ENCODE measurements at places on chromosomes 16 and 17. TPM values are rescaled to one million over a fixed set of nuclear protein-coding genes. Genes with fewer than 3 reads are reported as not detected.

ASB16 gene
- total RNA-seq = 0.37 TPM

KCNG4 gene
- not detected for total RNA-seq

RAMP2 gene
- not detected for total RNA-seq

TUFM gene
- 361 TPM for total RNA-seq

GSE1 gene
- 90.2 TPM for total RNA-seq

RAB26 gene
- total RNA-seq = 44.9 TPM

PRRT2 gene
- 4.0 TPM for total RNA-seq

- no peak for DNase-seq
Observed at GRCh38 chr16:2001035-2001434, 8.6 kb downstream of the ZNF598 start.

GRCh38 chr17:70377654-70378053 is 208.3 kb downstream of the KCNJ2 start:
- DNase-seq = no peak

- DNase-seq = no peak
Observed at GRCh38 chr17:75636381-75637142, 3.3 kb downstream of the SMIM5 start.

GRCh38 chr16:53744449-53744848 is 40.5 kb downstream of the FTO start:
- no peak for DNase-seq

DNA sequence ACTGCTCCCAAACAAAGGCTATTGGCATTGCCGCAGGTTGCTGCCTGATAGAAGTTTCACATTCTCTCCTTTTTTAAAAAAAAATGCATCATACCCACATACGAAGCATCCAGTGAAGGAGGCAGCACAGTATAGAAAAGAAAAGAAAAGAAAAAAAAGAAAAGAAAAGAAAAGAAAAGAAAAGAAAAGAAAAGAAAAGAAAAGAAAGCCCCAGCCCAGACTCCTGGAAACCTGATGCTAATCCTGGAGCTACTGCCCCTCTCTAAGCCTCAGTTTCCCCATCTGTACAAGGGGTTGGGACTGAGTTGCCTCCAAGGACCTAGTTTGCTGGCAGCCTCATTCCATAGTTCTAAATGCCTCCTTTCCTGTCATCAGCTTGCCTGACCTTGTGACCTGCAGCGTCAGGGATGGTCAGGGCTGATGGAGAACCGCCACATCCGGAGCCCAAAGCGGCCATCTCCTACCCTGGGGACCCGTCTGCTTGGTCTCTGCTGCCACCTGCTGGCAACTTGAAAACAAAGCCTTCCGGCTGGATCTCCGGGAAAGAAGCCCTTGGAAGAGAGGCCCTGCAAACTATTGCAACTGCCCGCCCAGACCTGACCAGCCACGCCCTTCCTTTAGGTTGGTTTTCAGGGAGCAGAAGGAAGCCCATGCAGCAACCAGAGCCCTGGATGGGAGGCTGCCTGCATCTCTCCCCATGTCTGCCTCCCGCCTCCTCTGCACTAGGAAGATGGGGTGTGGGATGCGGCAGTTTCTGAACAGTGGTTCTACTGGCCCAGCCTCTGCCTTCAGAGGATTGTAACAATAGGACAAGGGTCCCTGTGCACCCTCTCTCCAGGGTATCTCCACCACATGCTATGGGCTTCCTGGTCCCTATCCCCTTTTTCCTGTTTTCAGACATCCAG is 13.0 kb downstream of the AIPL1 start:
- DNase-seq = peak; percentile 69

DNA sequence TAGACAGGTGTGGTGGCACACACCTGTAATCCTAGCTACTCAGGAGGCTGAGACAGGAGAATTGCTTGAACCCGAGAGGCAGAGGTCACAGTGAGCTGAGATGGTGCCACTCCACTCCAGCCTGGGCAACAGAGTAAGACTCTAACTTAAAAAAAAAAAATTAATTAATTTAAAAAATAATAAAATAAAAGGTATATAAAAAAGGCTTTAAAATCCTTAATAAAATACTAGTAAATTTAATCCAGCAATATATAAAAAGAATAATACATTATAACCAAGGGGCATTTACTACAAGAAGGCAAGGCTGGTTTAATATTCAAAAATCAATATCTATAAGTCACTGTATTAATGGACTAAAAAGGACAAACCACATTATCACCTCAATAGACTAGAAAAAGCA is 44.8 kb upstream of the MNT start:
- DNase-seq = no peak

- no peak for DNase-seq
Observed at GRCh38 chr16:57630931-57631845, 2.8 kb downstream of the ADGRG1 start.

- DNase-seq = no peak
Observed at GRCh38 chr17:32239456-32239855, 26.2 kb upstream of the RHBDL3 start.

DNA sequence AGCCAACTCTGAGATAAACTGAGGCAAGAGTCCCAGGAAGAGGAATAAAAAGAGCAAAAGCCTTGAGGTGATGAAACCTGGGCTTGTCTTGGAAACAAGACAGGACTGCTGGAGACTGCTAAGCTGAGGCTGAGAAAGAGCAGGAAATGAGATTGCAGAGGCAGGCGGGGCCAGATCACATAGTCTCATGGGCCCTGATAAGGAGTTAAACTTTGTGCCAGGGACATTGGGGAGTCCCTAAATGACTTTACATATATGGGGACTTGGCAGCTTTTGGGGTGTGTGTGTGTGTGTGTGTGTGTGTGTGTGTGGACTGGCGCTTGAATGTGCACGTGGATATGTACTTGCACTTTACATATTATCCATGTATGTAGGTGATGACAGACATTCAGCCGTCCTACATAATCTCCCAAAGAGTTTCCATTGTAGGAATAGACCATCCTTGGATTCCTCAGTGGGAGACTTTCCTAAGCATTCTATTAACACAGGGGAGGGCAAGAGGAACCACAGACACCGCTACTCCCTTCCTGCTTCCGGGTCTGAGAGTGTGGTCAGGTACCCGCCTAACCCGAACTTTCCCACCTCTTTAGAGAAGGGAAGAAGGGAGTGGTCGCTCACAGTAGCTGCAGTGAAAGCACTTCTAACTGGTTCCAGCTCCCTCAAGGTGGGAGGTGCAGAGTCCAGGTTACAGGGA is 123.1 kb downstream of the LYRM1 start:
- DNase-seq = no peak

DNA sequence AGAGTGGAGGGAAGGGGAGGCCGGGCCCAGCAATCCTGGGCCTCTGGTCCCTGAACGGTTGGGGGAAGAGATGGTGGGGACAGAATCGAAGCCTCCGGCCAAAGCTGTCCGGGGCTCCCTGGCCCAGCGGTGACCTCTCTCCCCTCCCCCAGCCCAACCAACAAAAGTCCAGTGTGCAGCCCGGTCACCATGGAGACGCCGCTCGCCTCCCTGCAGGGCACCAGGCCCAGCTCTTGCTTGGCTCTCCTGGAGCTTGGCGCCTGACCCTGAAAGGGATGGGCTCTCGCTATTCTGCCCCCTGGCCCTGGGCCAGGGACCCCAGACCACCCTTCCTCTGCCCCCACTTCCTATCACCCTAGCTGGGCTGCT is 1.3 kb downstream of the METRN start:
- DNase-seq = no peak

DNA sequence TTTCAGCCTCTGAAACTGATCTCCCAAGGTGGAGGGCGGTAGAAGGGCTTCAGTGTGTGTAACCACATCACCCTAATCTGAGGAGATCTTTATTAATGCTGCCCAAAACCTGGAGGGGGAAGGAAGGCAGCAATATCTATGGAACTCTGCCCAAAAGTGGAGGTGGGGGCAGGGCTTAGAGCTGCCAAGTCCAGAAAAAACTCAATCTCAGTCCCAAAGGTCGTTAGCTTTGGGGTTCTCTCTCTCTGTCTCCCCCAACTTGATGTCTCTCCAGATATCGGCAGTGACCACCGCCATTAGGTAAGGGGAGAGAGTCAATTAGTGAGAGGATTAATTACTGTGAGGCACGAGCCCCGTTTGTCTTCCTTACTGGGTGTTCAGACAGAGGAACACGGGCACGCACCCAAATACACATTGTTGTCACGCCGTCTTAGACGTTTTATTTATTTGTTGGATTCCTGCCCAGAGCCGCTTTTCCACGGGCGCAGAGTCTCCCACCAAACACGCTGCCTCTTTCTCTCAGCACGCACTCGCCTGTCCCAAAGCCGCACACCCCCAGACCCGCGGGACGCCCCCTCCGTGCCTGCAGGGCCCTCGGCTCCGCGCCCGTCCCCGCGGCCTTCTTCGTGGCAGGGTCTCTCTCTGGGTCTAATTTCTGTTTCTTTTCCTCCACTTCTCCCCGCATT is 5.4 kb upstream of the LHX1 start:
- DNase-seq = no peak

DNA sequence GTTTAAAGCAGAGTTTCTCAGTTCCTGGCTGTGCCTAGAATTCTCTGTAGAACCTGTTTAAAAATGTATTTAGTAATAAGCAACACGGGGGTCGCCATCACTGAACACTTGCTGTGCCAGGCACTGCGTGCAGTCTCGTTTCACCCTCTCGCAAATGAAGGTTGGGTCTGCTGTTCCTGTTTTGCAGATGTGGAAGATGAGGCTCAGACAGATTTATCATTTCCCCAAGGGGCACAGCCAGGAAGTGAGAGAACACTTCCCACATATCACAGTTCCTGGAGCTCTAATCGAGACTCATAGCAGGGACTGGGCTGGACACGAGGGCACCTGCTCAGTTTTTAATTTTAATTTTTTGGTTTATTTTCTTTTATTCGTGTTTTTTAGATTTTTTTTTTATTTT is 122.7 kb downstream of the ABCC6 start:
- no peak for DNase-seq

- no peak for DNase-seq
Observed at GRCh38 chr16:10957771-10958482, 13.6 kb downstream of the CLEC16A start.

- no peak for DNase-seq
Observed at GRCh38 chr17:80247561-80247960, 13.1 kb upstream of the RNF213 start.

DNA sequence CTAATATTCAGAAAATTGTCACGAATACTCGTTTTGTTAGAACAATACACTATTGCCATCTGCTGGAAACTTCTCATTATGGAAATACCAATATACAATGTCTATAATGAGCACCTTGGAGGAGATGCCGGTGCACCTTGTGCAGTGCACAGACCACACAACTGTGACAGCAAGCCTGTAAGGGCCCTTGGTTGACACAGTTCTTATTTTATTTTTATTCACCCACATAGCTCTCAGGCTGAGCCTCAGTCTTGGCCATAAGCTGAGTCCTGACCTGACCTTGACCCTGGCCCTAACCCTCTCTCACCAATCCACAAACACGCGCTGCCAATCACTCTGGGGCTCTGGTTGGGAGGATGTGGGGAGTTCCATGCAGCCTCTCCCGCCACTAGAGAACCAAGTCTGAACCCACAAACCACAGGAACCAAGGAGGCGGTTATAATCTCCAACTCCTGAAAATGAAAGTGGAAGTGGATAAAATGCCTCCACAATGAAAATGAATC is 7.6 kb downstream of the AIPL1 start:
- DNase-seq = no peak

DNA sequence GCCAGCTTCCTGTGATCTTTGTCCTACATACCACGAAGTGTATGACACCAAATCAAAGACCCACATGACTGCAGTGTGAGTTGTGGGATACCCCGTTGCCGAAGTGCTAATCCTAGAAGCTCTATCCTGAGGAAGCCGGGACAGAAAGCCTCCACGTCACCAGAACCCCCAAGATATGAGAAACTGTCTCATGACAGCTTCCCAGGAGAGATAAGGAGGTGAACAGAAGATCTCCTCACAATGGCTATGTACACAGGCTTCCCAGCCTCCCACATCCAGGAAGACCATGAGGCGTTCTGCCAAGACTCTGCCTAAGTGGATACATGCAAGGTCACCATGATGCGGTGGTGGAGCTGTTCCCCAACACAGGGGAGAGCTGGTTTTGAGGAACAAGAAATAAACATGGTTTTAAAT is 37.1 kb downstream of the TRIM25 start:
- no peak for DNase-seq

- no peak for DNase-seq
Observed at GRCh38 chr17:40326832-40327199, 17.8 kb downstream of the RARA start.

- DNase-seq = no peak
Observed at GRCh38 chr17:28982131-28982793, 23.6 kb downstream of the SEZ6 start.
